Occipital lobe (tissue), 3 donors: ENCODE measurements at places on chromosomes 11 and 22. TPM values are rescaled to one million over a fixed set of nuclear protein-coding genes. Genes with fewer than 3 reads are reported as not detected.

GRCh38 chr22:34800260-34800980 is 265.5 kb upstream of the ISX start:
- no peak for DNase-seq

DNA sequence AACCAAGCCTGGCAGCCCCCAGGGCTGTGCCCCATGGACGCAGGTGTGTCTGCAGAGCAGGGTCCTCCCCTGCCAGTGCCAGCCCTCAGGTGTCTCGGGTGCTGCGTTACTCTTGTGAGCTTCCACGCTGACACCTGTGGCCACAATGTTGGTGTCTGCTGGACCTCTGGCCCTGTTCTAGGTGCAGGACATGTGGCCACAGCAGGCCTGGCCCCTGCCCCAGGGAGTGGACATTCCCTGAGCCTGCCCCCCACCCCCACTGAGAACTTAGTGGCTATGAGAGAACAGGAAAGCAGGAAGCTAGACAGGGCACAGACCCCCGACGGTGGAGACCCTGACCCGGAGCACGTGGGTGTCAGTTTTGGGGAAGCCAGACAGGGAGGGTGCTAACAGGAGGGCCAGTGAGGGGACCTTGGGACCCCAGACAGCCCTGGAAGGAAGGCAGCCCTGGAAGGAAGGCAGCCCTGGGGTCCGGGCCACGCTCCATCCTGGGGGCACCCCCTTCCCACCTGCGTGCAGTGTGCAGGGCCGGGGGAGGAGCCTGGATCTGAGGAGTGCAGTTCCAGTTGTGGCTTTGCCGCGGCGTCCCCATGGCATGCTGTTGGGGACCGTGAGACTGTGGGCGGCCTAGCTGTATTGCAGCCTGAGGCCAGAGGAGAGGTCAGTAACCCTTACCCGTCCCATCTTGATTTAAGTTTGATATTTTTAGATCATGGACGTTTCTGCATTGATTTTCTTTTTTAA is 43.9 kb upstream of the PPARA start:
- DNase-seq = no peak

Gene F2
- 0.16 TPM for total RNA-seq

DNA sequence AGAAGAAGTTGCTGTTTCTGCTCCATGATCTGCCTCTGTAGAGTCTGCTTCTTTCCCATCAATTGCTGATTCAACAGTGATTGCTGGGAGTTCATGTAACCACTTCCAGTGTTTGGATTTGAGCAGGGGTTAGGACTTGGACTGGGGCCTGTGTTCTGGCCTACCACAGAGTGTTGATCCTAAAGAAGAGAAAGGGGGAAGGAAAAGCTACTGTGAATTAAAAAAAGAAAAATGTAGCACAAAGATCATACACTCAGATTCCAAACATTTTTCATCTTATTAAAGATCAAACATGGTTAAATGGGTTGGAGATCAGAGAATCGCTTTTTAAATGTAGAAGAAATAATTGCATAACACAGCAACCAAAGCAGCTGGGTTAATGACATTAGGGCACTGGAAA is 67.6 kb upstream of the MTMR2 start:
- no peak for DNase-seq

Gene HIRA
- total RNA-seq = 24.5 TPM

Gene PRR33
- total RNA-seq = not detected

DNA sequence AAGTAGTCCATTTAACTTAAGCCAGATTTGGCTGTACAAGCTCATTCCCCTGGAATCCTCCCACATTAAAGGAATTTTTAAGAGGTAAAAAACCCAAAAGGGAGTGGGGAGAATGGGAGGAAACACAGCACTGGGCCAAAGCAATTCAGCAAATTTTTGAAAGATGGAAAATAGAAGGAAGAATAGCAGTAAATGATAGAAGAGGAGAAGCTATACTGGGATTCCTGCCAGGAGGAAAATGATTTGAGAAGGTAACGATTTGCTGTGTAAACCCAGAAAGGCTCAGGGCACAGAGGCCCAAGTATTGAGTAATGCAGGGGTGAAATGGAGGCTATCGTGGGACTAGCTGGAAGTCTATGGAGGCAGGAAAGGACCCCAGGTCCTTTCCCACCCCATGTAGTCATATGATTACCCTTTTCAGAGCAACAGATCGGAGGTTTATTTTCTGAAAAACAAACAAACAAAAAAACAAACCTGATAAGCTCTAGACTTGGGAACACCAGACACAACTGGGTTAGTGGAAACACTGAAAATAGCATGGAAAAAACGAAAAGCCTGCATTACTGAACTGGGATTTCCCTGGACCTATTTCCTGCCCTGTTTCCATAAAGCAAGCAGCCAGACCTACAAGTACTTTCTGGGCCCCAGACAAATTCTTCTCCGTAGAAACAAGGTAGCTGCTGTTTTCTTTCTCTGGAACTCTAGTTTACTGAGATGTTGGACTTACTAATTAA is 140.0 kb downstream of the SWAP70 start:
- DNase-seq = no peak

Gene SEPTIN3
- 130 TPM for total RNA-seq

DNA sequence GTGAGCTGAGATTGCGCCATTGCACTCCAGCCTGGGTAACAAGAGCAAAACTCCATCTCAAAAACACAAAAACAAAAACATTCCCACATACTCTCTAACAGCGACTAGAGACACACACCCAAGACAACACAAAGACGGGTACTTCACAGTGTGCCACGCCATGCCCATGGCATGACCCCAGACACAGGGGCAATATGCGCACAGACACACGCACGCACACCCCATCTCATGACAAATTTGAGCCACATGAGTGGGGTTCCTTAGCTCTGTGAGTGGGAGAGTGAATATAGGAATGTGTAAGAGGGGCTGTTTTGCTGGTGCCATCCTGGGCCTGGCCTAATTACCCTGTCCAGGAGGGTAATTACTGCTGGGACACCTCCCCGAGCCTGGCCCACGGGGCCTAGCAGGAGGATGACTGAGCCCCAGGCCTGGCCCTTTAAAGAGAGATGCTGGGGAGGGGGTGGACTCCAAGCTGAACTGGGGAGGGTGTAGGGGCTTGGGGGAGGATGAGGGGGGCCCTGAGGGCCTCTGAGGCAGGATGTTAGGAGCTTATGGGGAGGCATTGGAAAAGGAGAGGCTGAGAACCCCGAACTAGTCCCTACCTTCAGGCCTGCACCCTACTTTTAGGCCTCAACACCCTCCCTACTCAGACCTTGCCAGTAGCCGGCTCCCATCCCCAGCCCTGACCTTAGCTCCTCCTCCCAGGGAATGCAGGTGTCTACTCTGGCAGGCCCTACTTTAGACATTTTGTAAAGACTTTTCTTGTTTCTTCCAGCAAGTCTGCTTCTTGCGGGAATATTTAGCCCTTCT is 1.5 kb downstream of the LTBP3 start:
- DNase-seq = no peak

GRCh38 chr22:37643225-37643847 is 3.9 kb downstream of the SH3BP1 start:
- peak; percentile 57 for DNase-seq

Gene CCDC88B
- 1.4 TPM for total RNA-seq

Gene OR51E2
- not detected for total RNA-seq

Gene OR51B2
- total RNA-seq = 0.78 TPM

DNA sequence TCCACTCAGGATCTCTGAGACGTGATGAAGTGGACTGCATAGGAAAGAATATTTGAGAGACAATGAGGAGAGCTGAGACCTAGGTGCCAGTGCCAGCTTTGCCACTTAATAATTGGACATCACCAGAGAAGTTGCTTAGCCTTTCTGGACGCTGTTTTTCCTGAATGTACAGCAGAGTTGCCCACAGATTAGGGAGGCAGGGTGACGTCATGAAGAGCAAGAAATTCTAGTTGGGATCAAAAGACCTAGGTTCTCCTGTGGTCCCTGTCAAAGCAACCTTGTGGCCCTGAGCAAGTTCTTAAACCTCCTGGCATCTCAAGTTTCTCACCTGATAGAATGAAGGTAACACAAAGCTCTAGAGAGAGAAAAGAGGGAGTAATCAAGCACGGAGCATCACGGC is 174.6 kb upstream of the TENM4 start:
- no peak for DNase-seq

Gene OR52L1
- total RNA-seq = not detected

- DNase-seq = no peak
Measured at GRCh38 chr11:80515097-80515496, 1074.3 kb upstream of the TENM4 start.

DNA sequence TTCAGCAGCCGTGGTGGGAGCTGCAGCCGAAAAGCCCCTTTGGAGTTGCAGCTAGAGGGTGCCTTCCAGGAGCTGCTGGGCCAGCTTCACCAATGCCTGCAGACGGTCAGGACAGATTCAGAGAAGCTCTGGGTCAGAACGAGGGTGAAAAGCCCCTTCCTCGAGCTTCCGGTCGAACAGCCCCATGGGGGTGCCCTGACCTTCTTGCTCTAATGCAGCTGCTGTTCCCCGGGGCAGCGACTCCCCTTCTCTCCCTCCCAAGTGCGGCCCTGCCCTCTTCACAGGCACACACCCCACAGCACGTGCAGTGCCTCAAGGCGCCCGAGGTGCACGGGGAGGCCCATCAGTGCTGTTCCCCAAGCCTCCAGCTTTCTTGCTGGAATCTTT is 9.6 kb upstream of the IFITM3 start:
- no peak for DNase-seq

DNA sequence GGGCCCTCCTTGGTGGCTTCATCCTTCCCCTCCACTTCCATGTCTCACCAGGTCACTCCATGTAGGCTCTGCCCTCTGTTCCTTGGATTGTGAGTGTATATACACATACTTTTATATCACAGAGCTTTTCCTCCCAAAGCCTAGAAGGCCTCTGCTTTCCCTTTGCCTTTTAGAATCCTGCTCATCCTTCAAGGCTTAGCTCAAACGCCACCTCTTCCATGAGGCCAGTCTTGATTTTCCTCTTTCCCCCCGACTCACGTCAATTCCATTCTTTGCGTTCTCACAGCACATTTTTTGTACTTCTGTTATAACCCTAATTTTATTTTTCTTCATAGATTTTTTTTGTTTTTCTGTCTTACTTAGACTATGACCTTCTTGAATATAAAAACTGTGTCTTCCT is 3.8 kb downstream of the ABCG4 start:
- DNase-seq = no peak

GRCh38 chr11:11218629-11218986 is 134.4 kb downstream of the CSNK2A3 start:
- no peak for DNase-seq

GRCh38 chr22:17925431-17925841 is 98.9 kb downstream of the MICAL3 start:
- DNase-seq = no peak

GRCh38 chr11:69787906-69788305 is 12.8 kb upstream of the FGF4 start:
- DNase-seq = no peak

DNA sequence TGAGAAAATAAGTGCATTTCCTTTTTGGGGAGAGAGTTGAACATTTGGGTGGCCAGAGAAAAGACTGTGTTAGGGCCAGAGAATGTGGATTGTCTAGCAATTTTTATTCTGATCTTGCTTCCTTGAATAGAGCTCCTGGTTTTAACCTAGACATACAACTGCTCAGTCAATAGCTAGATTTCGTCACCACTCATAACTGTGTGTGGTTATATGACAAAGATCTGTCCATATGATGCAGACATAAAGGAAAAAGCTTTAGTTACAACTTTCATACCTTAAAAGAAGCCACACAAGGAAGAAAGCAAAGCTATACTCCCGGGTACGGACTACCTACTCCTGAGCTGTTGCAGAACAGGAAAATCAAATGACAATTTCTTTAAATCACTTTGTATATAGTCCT is 37.2 kb downstream of the MS4A6A start:
- DNase-seq = no peak

GRCh38 chr11:2256293-2256913 is 14.0 kb downstream of the ASCL2 start:
- no peak for DNase-seq

- DNase-seq = no peak
Measured at GRCh38 chr11:64153812-64154211, 12.1 kb downstream of the MACROD1 start.

DNA sequence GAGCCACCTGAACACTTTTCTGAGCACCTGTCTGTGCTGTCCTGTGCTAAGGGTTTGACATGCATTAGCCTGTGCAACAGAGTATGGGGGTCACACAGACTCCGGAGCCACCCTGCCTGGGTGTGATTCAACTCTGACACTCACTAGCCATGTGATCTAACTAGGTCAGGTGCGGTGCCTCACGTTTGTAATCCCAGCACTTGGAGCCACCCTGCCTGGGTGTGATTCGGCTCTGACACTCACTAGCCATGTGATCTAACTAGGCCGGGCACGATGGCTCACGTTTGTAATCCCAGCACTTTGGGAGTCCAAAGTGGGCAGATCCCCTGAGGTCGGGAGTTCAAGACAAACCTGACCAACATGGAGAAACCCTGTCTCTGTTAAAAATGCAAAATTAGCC is 11.4 kb downstream of the UBE2L6 start:
- no peak for DNase-seq

DNA sequence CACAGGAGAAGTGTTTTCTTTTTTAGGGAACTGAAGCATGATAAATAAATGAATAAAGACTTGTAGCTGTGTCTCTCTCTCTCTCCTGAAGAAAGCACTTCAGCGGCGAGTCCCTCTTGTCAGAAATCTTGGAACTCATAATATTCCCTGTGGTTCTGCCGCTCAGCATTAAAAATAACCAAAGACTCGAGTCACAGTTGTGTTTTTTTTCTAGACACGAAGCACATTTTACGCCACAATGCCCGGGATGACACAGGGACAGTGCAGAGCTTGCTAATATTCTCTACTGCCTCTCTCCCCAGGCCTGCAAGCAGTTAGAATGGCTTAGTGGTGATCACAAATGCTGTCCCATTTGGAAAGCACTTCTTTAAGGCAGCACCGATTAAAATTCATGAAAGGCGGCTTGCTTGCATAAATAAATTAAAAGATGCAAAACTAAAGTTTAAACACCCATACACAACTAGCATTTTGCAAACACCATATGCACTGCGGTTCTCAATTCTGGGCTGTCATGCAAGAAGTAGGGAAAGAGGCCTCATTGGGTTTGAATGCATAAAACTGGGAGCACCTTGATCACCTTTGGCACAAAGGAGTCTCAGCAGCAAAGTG is 597.4 kb downstream of the SOX6 start:
- no peak for DNase-seq

Gene KRTAP5-9
- not detected for total RNA-seq

GRCh38 chr22:26141831-26142230 is 27.4 kb upstream of the SEZ6L start:
- DNase-seq = no peak

GRCh38 chr11:76683161-76684095 is 12.9 kb upstream of the LRRC32 start:
- no peak for DNase-seq

DNA sequence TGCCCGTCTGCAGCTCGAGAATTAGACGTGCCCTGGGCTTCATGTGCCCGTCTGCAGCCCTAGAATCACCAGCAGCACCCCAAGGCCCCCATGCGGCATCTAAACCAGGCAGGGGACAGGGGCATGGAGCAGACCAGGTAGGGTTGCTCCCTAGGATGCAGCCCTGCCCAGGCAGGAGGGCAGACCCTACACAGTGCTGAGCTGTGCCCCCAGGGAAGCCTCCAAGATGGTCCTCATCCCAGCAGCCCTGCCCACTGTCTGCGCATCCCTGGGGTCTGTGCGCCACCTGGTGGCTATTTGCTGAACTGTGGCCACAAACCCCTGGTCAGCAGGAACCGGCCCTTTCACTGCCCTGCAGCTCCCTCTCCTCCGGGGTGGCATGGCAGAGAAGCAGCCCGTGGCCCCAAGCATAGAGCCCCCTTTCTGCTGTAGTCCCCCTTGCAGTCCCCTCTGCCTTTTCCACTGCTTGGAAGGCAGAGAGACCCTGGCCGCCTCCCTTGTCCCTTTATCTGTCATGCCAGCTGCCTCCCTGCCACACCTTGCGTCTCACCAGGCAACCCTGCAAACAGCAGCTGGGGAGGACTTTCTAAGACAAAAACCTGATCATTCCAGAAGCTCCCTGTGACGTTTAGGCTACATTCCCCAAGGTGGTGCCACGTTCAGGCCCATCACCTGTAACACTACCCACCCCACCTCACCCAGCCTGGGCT is 86.6 kb downstream of the KCNQ1 start:
- peak; percentile 22 for DNase-seq
